ENCODE measurements at places on chromosomes 6 and 20. TPM values are rescaled to one million over a fixed set of nuclear protein-coding genes. Genes with fewer than 3 reads are reported as not detected.
A peak's percentile ranks its signal among the peaks of the same experiment; 100 is the strongest.

- H3K27me3 ChIP-seq: no peaks in the 10 kb centered on the region
- H3K4me3 ChIP-seq: no peak overlapping the region
- no peaks in the 10 kb centered on the region for H3K36me3 ChIP-seq
- no peaks in the 10 kb centered on the region for H3K4me1 ChIP-seq
Measured at GRCh38 chr20:45181639-45182038, 6.9 kb downstream of the PI3 start.

- H3K4me1 ChIP-seq: peaks cover 5% of the 10 kb centered on the region
- no peak overlapping the region for H3K27ac ChIP-seq
- no peak overlapping the region for H3K4me3 ChIP-seq
- no peaks in the 10 kb centered on the region for H3K27me3 ChIP-seq
- H3K36me3 ChIP-seq: no peaks in the 10 kb centered on the region
- DNase-seq: no peak
Measured at GRCh38 chr20:22052025-22052650, 346.7 kb downstream of the PAX1 start.

GRCh38 chr6:160048471-160048870 lies 73.1 kb upstream of the SLC22A1 start:
- H3K27ac ChIP-seq: no peak overlapping the region
- no peaks in the 10 kb centered on the region for H3K4me1 ChIP-seq
- DNase-seq: no peak
- no peaks in the 10 kb centered on the region for H3K27me3 ChIP-seq
- peaks cover 48% of the 10 kb centered on the region for H3K36me3 ChIP-seq

DNA sequence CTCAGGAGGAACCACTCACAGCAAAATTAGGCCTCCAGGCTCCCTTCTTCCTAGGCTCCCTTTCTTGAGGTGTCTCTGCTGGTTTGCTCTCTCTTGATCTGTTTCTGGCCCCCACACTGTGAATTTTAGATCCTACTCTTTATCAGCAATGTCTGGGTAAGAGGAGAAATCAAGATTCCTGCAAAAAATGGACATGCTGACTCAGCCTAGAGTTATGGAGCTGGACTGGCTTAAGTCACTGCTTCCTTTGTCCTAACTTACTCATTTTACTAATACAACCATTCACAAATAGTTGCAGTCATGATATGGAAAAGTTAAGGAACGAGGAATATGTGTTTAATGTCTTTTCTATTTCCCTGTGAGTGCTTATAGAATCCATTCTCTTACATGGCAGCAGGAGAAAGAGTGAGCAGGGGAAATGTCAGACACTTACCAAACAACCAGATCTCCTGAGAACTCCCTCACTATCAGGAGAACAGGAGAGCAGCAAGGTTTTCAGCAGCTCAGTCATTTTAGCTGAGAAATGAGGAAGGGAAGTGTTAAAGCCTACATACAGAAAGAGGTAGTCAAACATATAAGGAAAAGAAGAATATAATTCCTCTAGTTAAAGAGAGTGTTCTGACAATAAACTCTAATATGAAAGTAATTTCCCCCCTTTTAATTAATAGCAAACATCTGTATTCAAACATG lies 160.8 kb downstream of the PDE7B start:
- no peaks in the 10 kb centered on the region for H3K36me3 ChIP-seq
- H3K27me3 ChIP-seq: no peaks in the 10 kb centered on the region
- H3K4me1 ChIP-seq: no peaks in the 10 kb centered on the region
- no peak overlapping the region for H3K27ac ChIP-seq

GRCh38 chr6:14310960-14311359 lies 193.4 kb downstream of the CD83 start:
- no peaks in the 10 kb centered on the region for H3K36me3 ChIP-seq
- H3K4me1 ChIP-seq: no peaks in the 10 kb centered on the region
- H3K27me3 ChIP-seq: no peaks in the 10 kb centered on the region
- DNase-seq: no peak

DNA sequence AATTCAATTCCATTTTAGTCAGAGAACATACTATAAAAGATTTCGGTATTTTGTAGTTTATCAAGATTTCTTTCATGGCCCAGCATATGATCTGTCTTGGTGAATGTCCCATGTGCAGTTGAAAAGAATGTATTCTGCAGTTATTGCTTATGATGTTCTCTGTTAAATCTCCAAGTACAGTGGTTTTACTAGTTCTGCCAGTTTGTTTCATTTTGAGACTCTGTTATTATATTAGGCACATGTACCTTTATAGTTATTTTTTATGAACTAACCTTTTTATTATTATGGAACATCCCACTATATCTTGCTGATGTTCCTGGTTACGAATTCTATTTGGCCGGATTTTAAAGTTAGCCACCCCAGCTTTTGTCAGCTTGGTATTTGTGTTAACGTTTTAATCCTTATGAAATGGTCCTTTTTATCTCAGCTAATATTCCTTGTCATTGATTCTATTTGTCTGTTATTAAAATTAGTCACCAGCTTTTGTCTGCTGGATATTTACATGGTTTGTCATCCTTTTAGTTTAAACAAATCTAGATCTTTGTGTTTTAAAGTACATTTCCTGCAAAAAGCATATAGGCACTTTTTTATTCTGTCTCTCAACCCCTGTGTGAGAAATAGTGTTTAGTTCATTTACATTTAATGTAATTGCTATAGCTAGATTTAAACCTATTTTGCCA lies 48.9 kb downstream of the VTA1 start:
- H3K27ac ChIP-seq: no peak overlapping the region
- H3K27me3 ChIP-seq: peaks cover 1% of the 10 kb centered on the region
- H3K36me3 ChIP-seq: no peaks in the 10 kb centered on the region
- no peaks in the 10 kb centered on the region for H3K4me1 ChIP-seq
- no peak for DNase-seq
- H3K4me3 ChIP-seq: no peak overlapping the region

DNA sequence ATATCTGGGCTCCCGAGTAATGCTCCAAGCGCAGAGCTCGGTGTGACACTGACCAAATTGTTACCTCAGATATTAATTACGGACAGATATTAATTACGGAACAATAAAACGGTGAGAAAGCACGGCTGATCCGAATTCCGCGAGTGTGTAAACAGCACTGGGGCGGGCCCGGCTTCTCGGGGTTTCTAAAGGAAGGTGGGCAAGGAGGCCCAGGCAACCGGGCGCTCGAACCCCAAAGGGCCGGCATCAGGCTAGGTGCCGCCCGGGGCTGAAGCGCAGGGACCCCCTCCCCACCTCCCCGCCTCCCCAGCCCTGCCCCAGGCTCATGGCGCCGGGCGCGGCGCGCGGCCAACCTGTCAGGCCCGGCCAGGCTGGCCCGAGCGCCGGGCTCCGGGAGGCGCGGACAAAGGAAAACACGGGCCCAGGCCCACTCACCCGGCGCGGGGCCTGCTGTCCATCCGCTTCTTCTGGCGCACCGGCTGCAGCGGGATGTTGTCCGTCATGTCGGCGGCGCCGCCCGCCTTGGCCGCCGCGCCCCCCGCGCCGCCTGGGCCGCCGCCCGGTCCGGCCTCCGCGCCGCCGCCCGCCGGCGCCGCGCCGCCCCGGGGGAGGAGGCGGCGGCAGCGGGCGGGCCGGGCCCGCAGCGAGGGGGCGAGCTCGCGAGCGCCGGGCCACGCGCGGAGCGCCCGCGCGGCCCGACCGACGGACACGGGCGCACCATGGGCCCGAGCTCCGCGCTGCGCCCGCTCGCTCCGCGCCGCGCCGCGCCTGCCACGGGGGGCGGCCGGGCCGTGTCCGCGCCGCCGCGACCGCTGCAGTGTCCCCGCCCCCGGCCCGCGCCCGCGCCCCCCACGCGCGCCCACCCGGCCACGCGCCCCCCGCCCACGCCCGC lies at the start of gene ATP9A:
TSS of gene ATP9A (minus strand) at position 524 of the 892 bp plus-strand sequence. CDS start at position 503, 21 bp downstream.
- H3K27me3 ChIP-seq: no peaks in the 10 kb centered on the region
- no peak for DNase-seq
- H3K36me3 ChIP-seq: no peaks in the 10 kb centered on the region
- no peaks in the 10 kb centered on the region for H3K4me1 ChIP-seq
- peak within 1 kb of the TSS; percentile 68 for H3K4me3 ChIP-seq
- no peak within 1 kb of the TSS for H3K27ac ChIP-seq

- H3K4me1 ChIP-seq: peaks cover 6% of the 10 kb centered on the region
- no peak overlapping the region for H3K27ac ChIP-seq
Measured at GRCh38 chr6:118562959-118563358, 14.9 kb downstream of the PLN start.

DNA sequence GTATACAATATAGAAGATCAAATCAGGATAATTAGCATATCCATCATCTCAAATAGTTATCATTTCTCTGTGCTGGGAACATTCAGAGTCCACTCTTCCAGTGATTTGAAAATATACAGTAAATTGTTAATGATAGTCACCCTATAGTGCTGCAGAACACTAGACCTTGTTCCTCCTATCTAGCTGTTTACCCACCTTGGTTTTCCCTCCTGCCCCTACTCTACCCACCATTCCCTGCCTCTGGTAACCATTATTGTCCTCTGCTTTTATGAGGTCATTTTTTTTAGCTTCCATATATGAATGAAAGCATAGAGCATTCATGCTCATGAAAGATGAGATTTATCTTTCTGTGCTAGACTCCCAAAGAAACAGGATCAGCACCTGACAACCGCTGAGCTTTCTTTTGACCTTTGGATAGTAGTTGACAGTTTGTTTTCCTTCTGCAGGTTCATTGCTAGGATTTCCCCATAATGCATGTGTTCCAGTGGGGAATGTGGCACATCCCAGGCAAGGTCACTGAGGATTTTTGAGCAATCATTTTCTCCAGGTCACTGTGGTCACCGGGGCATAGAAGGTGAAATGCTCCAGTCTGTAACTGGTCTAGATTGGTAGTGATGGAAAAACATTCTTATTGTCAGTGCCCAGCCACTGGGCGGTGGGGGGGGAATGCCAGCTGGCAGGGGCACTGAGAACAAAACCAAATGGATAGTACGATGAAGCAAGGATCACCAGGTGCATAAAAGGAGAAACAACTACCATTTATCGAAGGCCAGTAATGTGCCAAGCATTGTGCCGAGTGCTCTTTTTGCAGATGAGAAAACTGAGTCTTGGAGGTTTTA lies 33.6 kb upstream of the BCAS1 start:
- peaks cover 1% of the 10 kb centered on the region for H3K27me3 ChIP-seq
- no peaks in the 10 kb centered on the region for H3K4me1 ChIP-seq
- no peaks in the 10 kb centered on the region for H3K36me3 ChIP-seq
- no peak for DNase-seq

DNA sequence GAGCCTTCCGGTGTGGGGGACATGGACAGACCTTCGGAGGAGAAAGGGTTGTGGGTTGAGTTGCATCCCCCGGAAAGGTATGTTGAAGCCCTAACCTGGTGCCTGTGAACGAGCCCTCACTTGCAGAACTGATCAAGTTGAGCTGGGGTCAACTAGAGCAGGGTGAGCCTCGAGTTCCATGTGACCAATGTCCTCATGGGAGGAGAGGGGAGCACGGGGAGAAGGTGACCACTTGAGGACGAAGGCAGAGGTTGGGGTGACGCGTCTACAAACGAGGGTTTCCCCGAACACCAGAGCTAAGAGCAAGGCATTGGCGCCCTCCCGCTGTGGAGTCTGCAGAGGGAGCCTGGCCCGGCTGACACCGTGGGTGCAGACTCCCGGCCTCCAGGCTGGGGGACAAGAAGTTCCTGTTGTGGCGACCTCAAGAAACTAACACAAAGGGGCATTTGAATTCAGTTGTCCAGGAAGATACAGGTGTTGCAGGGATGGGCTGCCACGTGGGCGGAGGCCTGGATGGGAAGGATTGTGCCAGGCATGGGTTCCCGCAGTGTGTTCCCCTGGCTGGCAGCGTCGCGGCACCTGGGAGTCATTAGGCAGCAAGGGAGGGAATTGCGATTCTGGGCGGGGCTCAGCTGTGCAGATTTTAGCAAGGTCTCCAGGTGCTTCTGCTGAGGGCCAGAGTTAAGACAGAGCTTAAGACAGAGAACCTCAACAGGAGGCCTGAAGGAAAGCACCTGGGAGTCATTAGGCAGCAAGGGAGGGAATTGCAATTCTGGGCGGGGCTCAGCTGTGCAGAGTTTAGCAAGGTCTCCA lies 20.4 kb upstream of the UNC93A start:
- H3K4me3 ChIP-seq: no peak overlapping the region
- H3K27ac ChIP-seq: no peak overlapping the region
- DNase-seq: no peak
- H3K4me1 ChIP-seq: no peaks in the 10 kb centered on the region
- H3K36me3 ChIP-seq: no peaks in the 10 kb centered on the region
- peaks cover 4% of the 10 kb centered on the region for H3K27me3 ChIP-seq

- no peak overlapping the region for H3K4me3 ChIP-seq
- DNase-seq: no peak
- no peaks in the 10 kb centered on the region for H3K36me3 ChIP-seq
- H3K27me3 ChIP-seq: no peaks in the 10 kb centered on the region
- H3K27ac ChIP-seq: no peak overlapping the region
Measured at GRCh38 chr20:46951405-46951804, 56.8 kb downstream of the EYA2 start.

GRCh38 chr6:160238761-160239751 lies 19.6 kb downstream of the SLC22A2 start:
- H3K4me3 ChIP-seq: no peak overlapping the region
- DNase-seq: no peak
- no peaks in the 10 kb centered on the region for H3K36me3 ChIP-seq
- H3K4me1 ChIP-seq: peaks cover 1% of the 10 kb centered on the region

- H3K4me3 ChIP-seq: peak overlapping the region; percentile 78
- peaks cover 15% of the 10 kb centered on the region for H3K4me1 ChIP-seq
- H3K27ac ChIP-seq: no peak overlapping the region
- DNase-seq: peak; percentile 76
- peaks cover 99% of the 10 kb centered on the region for H3K27me3 ChIP-seq
Measured at GRCh38 chr20:21101932-21102575, 4.1 kb downstream of the LINC00237 start.

DNA sequence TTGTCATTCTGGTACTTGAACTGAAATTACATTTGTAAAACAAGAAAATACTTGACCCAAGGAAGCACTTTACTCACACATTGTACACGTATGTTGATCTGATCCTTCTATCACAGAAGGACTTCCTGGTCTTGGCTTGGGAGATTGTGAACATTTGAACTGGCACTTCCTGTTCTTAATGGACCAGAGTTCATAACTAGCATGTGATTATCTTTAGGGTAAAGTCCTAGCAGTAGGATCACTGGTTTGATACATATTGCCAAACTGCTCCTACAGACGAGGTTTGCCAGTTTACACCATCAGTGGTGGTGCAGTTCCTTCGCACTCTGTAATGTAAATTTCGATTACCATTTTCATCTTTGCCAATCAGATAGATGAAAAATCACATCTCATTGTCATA lies 12.7 kb downstream of the HECA start:
- no peak overlapping the region for H3K4me3 ChIP-seq
- H3K36me3 ChIP-seq: no peaks in the 10 kb centered on the region
- no peaks in the 10 kb centered on the region for H3K4me1 ChIP-seq
- H3K27ac ChIP-seq: no peak overlapping the region
- no peak for DNase-seq
- H3K27me3 ChIP-seq: no peaks in the 10 kb centered on the region

DNA sequence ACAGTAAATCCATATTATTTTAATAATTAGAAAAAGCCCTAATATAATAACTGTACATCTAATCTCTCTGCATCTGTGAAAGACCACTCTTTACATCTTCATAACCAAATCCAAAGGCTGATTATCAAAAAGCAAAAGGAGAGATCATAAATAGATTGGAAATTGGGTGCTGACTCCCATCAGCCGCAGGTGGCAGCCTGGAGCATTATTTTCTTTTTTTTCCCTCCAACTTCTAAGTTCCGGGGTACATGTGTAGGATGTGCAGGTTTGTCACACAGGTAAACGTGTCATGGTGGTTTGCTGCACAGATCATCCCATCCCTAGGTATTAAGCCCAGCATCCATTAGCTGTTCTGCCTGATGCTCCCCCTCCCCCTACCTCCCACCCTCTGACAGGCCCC lies 30.5 kb downstream of the LRP11 start:
- no peaks in the 10 kb centered on the region for H3K27me3 ChIP-seq
- DNase-seq: no peak
- H3K27ac ChIP-seq: no peak overlapping the region
- no peak overlapping the region for H3K4me3 ChIP-seq
- H3K36me3 ChIP-seq: no peaks in the 10 kb centered on the region

The CLIC5 gene
- not detected for total RNA-seq

The GJA10 gene
- not detected for total RNA-seq

The SLC17A3 gene
- total RNA-seq: not detected

The TCF21 gene
- total RNA-seq: not detected

The TSBP1 gene
- total RNA-seq: not detected

The ANKRD6 gene
- total RNA-seq: 12.8 TPM

The ELOVL2 gene
- 0.69 TPM for total RNA-seq

Measured in H1 (cell line).